ENCODE measurements at places on chromosomes 2 and 18.

DNA sequence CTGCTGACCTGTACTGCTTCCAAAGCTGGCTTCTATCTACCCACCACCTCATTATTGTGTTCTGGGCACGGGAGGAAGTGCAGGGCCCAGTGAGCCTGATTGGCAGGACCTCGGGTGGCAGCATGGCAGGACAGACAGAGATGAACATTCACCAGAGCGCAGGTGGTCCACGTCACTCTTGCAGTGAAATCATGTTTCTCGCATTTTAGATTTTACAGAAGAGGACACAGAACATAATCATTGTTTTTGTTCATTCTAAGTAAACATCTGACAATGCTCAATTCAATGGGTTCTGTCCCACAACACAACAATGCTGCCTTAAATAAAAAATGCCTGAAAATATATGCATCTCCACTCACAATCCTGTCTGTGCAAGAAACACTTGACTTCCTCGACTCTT, 11.5 kb upstream of the BIN1 start:
- DNase-seq: no peak

DNA sequence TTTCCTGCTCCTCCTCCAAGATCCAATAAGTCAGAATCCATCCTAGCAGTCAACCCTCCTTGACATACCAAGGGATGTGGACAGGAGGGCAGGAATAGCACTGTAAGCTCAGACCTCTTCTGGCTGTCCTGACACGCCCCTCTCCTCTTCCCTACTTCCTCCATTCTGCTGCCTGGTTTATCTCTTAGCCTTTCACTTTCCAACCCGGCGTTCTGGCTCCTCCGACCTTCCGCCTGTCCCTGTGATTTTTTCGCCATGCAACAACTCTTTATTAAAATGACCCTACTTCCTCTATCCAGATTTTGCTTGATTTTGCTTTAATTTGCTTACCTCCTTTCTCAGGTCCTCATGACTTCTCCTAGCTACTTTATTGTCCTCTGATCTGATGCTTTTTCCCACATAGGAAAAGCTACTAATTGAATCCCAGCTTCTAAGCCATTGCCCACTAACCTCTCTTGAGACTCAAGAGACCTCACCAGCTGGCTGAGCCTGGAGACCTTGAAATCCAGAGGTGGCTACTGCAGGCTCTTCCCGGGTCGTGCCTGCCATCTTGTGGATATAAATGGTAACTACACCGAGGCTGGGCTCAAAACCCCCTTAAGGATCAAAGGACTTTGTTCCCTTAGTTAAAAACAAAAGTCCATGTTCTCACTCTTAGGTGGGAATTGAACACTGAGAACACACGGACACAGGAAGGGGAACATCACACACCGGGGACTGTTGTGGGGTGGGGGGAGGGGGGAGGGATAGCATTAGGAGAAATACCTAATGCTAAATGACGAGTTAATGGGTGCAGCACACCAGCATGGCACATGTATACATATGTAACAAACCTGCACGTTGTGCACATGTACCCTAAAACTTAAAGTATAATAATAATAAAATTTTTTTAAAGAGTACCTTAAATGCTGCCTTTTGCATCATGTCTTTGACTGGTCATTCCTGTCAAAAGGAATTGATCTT, 139.4 kb downstream of the AKAIN1 start:
- peak; percentile 14 for DNase-seq

DNA sequence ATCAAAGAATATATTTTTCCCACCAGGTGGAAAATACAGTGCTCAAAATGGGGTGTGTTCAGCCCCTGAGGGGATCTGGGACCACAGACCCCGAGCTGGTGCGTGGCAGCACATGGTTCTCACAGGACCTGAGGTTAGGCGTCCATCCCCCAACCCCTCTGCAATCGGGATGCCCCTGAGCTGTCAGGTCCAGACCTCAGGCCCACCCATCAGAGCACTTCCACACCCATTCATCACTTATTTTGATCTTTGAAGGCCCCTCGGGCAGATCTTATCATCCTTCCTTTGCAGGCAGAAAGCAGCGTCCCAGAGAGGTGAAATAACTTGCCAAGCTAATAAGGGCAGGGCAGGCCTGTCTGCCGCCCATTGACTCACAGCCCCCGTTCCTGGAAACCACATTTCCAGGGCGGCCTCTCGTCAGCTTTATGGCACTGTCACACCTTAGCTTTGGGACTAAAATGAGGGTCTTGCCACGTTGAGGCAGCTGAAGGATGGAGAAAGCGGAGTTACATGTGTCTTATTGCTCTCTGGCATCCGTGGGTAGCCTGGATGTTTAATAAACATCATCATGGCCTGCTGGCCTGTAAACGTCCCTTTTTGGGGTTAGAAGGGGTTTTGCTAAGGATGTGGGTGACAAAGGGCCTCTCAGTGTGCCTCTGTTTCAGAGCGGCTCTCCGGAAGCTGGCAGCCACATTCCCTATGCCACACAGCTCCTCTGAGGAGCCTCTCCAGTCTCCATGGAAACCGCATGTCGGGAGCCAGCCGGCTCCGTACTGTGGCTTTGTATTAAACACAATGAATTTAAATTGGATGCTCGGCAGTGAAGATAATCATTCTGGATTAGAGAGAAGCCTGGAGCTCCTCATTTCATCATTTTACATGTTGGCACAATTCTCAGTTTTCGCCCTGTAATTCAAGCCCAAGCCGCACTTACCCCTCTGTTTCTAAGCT, 58.3 kb upstream of the MAPRE3 start:
- no peak for DNase-seq

DNA sequence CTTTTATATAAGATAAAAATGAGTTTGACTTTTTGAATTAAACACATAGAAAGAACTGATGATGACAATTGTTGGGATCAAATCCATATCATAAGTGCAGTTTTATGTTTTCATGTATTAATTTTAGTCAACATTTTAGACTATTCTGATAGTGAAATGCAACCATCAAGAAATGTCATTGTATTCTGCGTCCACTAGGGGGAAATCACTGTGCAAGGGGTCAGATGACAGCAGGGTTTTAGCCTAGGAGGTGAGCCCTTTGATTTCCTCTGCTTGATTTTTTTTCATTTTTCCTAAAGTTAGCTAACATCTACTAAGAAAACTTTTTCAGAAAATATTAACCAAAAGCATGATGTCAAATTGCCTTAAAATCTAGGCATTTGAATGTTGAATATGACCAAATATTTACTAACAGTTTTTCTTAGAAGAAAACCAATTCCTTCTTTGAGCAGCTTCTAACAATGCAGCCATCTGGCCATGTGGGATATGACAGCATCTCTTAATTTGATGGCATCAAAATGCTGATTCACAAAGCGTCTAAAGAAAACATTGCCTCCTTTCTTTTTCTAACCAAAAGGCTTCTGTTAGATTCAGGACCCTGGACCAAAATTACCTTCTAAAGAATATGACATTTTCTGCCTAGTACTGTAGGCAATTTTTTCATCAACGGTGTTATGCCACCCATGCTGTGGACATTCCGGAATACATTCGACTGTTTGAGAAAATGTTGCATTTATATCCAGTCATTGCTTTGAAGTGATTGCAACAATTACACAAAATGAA, 141.5 kb downstream of the SPHKAP start:
- DNase-seq: no peak

GRCh38 chr2:126368758-126369157, 287.2 kb upstream of the GYPC start:
- DNase-seq: no peak

DNA sequence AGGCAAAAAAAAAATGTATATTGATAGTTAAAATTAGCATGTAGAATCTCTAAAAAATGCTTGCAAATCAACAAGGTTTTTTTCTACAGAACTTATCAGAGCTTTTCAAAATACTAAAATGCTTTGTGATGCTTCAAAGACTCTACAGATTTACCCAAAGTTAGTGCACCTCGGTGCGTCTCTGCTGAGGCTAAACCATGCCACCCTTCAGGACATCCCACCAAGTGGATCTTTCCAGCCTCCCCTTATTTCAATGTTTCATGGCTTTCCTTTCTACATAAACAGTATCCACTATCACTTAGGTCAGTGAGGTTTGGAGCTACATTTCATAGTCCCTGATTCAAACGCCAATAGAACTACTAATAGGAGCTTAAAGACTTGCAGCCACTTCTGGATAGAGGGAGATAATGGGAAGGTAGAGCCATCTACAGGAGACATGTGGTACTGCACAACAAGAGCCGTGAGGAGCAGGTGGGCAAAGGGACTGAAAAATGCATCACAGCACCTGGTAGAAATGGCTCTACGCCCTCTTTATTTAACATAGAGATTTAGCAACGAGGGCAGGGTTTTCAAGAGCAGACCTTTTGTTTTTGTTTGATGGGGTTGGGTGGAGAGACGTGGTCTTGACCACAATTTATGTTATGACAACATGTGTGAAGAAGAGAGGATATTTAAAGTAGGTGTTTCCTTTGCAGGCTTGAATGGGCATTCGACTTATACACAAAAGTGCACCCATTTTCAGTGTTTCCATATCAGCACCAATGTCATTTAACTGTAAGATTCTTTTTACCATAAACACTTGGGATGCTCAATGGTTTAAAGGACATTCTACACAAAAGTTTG, 56.1 kb upstream of the SLC35G4 start:
- DNase-seq: no peak

- no peak for DNase-seq
Observed at GRCh38 chr18:60466677-60467076, 94.1 kb upstream of the MC4R start.

GRCh38 chr2:128115921-128116623, 25.1 kb downstream of the UGGT1 start:
- no peak for DNase-seq

- no peak for DNase-seq
Observed at GRCh38 chr2:171185165-171185818, 24.6 kb upstream of the TLK1 start.

- no peak for DNase-seq
Observed at GRCh38 chr2:204122425-204122824, 185.9 kb downstream of the ICOS start.

- no peak for DNase-seq
Observed at GRCh38 chr2:170408461-170409163, 230.7 kb downstream of the MYO3B start.

GRCh38 chr2:183543731-183544130, 419.5 kb downstream of the NUP35 start:
- DNase-seq: no peak

DNA sequence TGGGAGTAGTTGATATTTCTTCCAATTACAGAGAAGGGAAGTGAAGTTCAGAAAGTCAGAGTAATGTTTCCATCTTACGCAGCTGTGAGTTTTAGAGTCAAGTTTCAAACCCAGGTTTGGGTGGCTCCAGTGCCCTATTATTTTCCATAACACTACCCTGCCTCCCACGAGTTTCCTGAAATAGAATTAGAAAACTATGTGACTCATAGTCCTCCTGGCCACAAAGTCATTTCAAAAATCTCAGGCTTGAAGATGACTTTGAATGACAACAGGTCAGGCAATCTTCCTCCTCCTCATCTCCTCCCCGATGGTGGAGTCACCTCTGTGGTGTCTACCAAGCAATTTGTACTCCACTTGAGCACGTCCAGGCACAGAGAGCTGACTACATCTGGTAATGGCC, 212.3 kb upstream of the TRIB2 start:
- peak; percentile 30 for DNase-seq

DNA sequence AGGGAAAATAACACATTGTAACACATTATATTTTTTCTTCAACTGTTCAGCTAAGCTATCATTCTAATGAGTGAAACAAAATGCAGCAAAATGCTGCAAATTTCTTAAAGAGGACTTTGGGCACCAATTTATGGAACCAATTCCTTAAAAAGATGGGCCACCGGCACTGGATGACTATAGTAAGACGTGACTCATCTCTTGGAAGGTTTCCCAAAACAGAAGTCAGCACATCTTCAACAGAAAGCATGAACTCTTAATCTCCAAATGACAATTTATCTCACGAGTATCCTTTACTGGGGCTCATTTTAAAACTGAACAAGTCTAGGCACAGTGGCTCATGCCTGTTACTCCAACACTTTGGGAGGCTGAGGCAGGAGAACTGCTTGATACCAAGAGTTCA, 213.4 kb downstream of the CDH20 start:
- DNase-seq: no peak

GRCh38 chr18:8349608-8350323, 259.5 kb upstream of the RAB12 start:
- DNase-seq: no peak

- no peak for DNase-seq
Observed at GRCh38 chr2:233021771-233022170, 8.7 kb upstream of the NGEF start.

Measured in stimulated activated CD8-positive, alpha-beta memory T cell treated with anti-CD3 and anti-CD28 coated beads, Interleukin-15, amount 100 ng/mL, for 48 hours (primary cell).